Peyer's patch (tissue), 4 donors: ENCODE measurements at places on chromosomes 3 and 15.

- no peak for DNase-seq
Observed at GRCh38 chr3:69838217-69838616, 99.0 kb downstream of the MITF start.

DNA sequence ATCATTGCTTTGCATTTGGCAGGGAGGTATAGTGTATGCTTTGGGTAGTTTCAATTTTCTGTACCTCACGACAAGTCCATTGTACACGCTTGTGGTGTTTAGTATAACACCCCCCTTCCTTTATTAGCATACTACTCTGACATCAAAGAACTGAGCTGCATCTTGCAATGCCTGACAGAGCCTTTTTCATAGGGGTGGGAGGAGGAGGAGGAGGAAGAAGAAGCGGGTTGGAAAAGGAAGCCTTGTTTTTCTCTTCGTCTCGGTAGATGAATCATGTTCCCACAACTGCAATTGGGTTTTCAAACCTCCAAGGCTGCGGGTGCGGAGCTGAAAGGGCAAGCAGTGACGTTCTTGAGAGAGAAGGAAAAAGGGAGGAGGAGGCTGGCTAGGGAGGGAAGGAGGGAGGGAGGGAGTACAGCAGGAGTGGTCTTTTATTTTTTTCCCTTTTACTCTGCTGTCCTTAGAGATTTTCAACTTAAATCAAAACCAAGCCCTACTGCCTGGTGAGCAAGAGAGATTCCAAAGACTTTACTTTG is 175.7 kb downstream of the KLHL25 start:
- DNase-seq, result no peak

- no peak for DNase-seq
Observed at GRCh38 chr3:127033171-127033570, 50.3 kb downstream of the PLXNA1 start.

GRCh38 chr15:33395846-33396245 is 85.1 kb downstream of the RYR3 start:
- DNase-seq, result no peak

DNA sequence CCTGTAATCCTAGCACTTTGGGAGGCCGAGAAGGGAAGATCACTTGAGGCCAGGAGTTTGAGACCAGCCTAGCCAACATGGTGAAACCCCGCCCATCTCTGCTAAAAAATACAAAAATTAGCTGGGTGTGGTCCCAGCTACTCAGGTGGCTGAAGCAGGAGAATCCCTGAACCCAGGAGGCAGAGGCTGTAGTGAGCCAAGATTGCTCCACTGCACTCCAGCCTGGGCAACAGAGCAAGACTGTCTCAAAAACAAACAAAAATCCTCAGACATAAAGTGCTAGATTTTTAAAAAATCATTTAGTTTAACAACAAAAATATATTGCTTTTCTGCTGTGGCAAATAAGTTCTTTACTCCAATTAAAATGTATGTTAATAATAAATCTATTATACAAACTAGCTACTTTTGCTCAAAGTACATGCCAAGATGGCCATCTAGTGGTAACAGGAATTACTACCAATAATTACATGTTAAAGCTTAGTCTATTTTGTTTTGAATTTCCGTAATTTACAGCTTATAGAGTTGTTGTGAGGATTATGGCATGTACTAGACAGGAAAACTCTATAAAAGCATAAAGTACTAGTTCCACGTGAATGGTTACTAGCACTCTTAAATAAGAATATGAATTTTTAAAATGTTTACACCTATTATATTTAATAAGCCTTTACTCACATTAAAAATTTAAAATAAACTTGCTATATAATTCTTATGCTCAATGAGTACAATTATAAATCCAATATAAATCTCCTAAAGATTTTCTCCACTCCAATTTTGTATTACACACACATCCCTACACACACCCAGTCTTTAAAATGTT is 39.0 kb downstream of the GABPB1 start:
- no peak for DNase-seq
